Stimulated activated CD4-positive, alpha-beta T cell treated with anti-CD3 and anti-CD28 coated beads, TNF-alpha, amount 100 ng/mL, for 48 hours (primary cell): ENCODE measurements at places on chromosomes 12 and 14.

DNA sequence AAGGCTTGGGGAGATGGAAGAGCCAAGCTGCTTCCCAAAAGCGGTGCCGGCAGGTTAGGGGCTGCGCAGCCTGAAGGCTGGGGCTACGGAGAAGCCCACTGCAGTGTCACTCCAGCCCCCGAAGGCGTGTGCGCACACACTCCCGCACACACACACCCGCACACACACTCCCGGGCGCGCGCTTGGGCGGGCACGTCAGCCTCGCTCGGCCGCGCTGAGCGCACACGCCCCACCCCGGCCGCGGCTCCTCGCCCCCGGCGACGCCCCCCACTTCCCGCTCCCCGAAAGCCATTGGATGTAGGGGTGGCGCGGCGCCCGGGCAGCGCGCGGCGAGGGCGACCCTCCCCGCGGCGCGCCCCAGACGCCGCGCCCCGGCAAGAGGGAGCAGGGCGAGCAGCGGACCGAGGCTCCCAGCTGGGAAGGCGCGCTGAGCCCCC is at the start of gene KCNK10:
KCNK10 (minus strand) TSS at position 184 of the 437 bp plus-strand sequence. CDS start 471 bp downstream, outside the sequence.
- no peak for DNase-seq

- DNase-seq: no peak
Measured at GRCh38 chr12:21370845-21371449, 1.8 kb upstream of the IAPP start.

DNA sequence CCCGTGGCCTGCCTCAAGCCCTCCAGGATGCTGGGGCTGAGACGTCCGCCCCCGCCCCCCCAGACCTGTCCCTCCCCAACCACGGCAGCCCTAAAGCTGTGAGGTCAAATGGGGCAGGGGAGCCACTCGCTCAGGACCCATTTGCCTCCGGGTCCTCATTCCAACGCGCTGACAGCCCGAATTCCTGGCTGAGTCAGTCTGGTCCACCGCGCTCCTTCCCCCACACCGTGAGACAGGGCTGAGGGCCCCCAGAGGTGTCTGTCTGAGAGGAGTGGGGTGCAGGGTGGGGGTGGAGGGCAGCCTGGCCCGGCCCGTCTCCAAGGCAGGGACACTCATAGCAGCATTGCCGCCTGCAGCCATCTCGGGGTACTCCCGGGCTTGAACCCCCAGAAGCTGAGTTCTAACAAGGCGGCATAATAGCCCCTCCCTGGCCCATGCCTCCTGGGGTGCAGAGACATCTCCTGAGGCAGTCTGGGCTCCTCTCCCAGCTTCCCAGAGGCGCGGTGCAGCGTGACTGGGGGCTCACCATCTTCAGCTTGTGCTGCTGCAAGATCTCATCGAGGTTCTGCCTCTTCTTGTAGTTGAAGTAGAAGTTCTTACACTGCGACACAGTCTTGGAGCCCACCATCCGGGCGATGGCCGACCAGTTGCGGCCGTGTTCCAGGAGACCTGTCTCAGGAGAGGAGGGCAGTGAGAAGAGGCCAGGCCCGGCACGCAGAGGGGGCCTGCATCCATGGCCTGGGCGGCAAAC is 90.5 kb downstream of the RFLNA start:
- no peak for DNase-seq

DNA sequence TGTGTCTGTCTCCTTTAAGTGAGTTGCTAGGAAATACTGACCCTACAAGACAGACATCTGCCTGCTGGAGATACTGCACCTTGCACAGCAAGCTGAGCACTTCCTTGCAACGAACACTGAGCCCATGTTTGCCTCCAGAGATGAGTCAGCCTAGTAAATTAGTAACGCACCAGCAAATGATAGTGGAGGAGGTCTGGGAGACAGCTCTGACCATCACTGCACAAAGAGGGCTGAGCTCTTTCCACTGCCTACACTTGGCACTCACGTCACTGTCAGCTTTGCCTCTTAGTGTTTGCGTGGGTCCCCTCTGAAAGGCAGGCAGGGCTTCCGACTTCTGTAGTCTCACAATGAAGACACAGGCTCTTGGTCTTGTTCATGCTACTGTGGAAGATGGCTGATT is 109.0 kb downstream of the APAF1 start:
- no peak for DNase-seq

- no peak for DNase-seq
Measured at GRCh38 chr14:60482743-60483142, 3.1 kb downstream of the C14orf39 start.

DNA sequence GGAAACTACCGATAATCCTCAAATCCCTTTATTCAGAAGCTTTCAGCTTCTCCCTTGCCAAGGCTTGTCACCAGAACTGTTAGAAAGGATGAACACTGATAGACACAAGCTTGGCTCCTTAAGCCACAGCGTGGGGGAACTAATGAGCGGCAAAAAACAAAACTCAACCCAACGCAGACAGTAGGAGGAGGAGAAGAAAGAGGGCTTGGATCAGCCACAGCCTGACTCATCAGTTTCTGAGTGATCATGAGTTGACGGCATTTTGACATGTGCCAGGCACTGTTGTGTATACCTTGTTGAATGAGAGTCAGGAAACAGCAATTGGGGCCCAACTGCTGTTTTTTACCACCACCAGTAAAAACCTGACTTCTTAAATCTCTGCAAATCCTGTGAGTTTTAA is 23.7 kb downstream of the PLXNC1 start:
- no peak for DNase-seq

- DNase-seq: no peak
Measured at GRCh38 chr14:59055006-59055405, 133.5 kb upstream of the DAAM1 start.

DNA sequence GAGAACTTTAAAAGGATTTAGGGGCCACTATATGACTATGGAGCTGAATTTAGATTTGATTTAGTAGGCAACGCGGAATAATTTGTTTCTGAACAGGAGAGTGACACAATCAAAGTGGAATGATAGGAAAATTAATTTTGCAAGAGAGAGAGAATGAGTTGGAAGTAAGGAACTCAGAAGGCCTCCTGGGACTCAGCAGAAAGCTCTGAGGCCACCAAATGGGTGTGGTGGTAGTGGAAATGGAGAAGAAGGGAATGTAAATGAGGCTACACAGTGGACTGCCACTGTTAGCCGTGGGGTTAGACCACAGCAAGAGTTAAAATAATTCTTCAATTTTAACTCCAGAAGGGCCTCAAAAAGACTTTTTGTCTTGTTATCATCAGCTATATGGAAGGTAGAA is 102.7 kb downstream of the LRRK2 start:
- no peak for DNase-seq

DNA sequence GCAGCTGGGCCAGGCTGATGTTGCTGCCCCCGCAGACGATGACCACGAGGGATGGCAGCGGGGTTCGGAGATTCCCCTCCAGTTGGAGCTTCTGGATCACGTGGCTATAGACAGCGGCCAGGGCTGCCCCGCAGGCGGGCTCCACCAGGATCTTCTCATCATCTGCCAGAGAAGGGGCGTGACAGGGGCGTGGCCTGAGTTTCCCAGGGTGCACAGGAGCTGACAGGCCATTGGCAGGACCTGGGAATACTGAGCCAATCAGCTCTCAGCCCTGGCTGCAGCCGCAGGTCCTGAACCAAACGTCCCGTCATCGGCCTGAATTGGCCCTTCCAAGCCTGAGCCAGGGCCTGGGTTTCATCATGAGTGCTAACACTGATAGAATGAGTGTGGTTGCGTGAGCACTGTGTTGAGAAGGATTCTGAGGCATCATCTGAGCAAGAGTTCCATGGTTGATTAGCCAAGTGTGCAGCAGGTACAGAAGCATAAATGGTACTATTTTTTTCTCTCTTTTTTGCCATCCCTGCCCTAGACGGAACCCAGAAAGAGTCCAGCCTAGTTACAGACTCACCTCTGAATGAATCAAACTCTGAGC is 10.6 kb downstream of the SDS start:
- DNase-seq: no peak

- no peak for DNase-seq
Measured at GRCh38 chr12:122022393-122023338, 982 bp downstream of the BCL7A start.

GRCh38 chr14:99586054-99586760 is 17.8 kb downstream of the CCDC85C start:
- no peak for DNase-seq

DNA sequence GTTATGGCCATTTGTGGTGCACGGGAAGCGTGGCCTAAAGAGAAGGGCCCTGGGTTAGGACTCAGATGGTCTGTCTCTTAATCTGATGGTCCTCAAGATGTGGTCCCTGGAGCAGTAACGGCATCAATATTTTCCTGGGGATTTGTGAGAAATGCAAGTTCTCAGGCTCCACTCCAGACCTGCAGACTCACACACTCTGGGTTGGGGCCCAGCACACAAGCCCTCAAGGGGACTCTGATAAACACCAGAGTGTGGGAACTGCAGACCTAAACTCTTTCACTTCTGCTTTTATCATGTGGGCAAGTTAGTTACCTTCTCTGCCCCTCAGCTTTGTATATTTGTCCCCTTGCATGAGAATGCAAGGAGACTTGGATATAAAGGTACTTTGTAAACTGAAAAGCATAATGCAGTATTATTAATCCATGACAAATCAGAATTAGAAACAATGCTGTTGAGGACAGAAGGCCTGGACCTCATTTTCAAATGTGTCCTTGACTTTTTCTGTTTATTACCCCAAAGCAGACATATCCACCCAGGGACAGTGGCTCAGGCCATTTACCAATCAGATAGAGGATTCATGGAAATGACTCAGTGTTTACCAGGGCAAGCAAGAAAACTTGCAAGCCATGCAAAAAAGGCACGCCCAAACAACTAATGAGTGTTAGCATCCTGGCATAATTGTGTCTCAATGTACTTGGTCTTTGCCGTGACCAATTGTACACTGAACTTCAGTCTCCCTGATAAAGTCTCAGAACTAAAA is 157.0 kb downstream of the ASCL1 start:
- DNase-seq: no peak

GRCh38 chr14:91890291-91890749 is 23.0 kb upstream of the TC2N start:
- no peak for DNase-seq

DNA sequence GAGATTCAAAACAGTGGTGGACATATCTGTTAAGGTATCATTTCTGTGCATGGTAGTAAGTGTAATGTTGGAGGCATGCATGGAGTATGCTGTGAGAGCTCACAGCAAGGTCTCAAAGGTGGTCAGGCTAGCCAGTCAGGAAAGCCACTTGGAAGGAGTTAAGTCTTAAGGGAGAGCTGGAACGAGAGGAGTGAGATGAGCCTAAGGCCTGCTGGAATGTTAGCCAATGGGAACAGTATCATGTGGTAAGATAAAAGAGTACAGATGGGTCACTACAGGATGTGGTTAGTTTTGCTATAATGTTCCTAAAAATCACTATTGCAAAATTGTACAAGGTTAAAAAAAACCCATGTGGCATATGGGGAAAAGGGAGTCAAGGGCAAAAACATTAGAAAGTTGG is 311.7 kb upstream of the E2F7 start:
- no peak for DNase-seq

- DNase-seq: no peak
Measured at GRCh38 chr12:48997719-48998496, 1.3 kb downstream of the DDN start.

DNA sequence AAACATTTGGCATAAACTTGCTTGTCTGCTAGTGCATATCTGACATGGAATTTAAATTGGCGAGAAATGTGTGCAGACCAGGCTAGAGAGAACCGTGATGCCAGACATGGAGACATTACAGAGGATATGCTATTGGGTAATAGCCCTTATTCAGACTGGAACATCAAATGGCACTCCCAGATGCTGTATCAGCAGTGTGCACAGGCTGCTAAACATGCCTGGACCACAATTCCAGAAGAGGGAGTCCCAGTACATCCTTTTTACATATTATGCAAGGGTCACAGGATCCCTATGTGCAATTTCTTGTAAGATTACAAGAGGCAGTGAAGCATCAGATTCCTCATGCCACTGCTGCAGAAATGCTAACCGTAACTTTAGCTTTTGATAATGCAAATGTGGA is 354.5 kb upstream of the FOXG1 start:
- DNase-seq: no peak

- DNase-seq: no peak
Measured at GRCh38 chr14:93536945-93537344, 106.2 kb downstream of the UNC79 start.

DNA sequence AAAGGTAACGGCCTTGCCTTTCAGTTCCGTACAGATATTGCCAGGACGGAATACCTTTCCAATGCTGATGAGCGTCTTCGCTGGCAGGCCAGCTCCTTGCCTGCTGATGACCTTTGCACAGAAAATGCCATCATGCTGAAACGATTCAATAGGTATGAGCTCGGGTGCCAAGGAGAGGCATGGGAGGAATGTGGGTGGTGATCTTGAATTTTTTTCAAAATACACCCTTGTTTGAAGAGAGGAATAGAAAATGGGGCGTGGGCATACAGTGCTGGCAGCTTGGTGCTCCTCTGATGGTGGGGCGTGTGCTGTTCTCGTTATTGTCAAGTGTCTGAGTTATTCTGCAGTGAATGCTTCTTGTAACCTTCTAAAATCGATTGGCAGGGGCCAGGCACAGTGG is 52.5 kb downstream of the HSP90AA1 start:
- no peak for DNase-seq

DNA sequence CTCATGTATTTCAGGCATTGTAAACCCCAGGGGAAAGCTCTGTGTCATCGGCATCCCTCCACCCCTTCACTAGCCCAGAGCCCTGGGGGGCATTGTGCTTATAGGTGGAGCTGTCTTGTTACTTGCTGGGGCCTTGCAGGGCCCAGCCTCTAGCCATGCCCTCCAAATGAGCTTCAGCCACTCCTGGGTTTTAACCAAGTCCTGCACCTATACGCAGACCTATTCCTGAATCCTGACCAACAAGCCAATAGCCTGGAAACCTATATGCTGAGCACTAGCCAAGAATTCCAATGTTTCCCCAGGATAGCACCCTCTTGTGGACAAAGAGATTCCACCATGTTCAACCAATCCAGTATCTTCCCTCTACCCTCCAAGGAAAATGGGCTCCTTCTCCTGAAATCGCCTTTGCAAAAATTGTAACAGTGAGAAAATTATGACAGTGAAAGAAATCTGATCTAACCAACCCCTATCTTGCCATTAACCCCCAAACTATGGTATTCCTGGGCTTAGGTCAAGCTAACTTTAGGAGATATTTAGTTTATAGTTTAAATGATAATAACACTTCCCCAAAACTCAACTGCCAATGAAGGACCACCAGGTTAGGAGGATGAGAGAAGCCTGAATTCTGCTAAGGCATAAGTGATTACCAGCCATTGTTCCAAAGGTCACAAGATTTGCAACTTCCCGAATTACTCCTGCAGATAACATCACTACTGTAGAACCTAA is 55.5 kb downstream of the TTC7B start:
- DNase-seq: no peak
